ENCODE measurements at places on chromosomes 12 and 14.

DNA sequence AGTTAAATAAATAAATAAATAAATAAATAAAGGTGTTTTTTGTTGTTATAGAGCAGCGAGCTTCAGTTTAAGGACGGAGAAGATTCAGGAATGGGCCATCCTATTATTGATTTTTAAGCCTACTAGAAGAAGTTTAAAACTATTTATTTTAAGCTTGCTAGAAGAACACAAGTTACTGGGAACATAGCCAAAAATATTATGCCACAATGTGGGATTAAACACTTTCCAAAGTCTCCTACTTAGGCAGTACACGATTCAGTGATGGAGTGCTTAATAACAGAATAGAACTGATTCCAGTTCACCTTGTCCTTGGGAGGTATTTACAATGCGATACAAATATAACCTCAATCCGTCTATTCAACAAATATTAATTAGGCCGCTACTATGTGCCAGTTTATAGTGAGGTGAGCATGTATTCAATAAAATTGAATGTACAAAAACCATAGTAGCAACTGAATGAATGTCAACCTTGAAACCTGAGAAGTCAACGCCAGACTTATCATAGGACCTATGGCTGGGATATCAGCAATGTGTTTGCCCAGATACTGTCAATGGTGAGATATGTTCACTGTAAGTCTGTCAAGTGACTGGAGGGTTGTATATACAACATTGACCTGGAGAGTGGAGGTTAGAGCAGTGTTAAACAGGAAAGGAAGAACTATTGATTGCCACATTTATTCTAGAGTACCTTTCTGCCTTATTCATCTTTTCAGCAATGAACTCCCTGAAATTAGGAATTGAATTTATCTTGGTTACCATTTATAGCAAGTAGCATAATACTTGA, 486.4 kb downstream of the TMTC2 start:
- no peak for DNase-seq

DNA sequence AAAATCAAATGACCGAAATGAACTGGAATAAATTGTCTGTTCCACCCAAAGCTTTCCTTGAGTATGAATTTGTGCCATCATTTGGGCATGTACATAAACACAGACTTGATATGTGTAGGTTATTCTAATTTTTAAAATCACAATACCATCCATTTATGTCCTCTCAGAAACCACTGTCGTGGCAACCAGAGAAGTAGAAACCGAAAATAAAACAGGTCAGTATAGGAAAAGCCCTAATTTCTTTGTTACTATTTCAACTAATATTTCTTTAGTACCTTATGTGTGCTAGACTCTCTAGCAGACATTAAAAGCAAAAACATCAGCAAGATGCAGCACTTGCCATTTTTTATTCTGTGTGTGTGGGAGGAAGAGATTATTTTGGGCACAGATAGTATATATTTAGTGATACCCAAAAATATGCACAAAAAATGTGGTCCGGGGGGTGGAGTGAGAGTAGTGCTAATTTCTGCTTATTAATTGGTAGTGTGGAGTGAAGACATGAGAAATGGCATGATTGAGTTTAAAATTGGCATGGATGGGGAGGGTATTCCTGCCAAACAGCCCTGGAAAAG, 130.8 kb upstream of the CNTN1 start:
- no peak for DNase-seq

GRCh38 chr14:33949411-33949893, 1.4 kb downstream of the EGLN3 start:
- no peak for DNase-seq

GRCh38 chr14:73468828-73469375, 10.6 kb upstream of the NUMB start:
- no peak for DNase-seq

DNA sequence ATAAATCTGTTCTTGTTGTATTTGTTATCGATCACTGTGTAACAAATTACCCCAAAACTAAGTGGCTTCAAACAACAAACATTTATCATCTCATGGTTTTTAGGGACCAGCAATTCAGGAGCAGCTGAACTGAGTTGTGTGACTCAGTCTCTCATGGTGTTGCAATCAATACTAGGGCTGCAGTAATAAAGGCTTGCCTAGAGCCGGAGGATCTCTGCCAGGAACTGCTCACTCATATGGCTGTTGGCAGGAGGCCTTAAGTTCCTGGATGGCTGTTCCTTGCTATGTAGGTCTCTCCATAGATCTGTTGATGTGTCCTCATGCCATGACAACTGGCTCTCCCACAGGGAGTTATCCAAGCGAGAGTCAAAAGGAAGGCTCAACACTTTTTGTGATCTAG, 3.8 kb upstream of the PSMC6 start:
- DNase-seq, result no peak

DNA sequence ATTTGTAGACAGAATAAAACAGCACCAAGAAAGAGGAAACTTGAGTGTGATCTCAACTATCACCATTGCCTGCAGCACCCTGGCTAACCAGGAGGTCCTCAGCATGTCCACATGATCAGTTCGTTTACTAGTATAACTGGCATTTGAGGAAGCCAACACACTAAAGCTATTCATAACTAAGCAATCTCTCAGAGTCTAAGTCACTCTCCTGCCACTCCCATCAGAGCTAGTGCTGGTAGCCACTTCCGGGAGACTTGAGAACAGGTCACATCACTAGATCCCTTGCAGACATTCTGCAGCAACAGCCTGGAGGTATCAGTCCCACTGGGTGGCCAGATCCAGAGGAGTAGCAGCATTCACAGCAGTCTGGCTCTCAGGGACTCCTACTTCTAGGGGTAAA, 352.9 kb upstream of the OR4E1 start:
- DNase-seq, result no peak

Data from stimulated activated CD4-positive, alpha-beta T cell treated with anti-CD3 and anti-CD28 coated beads, Interleukin-4, amount 100 ng/mL, for 4 hours (primary cell).